ENCODE measurements at places on chromosomes 2 and 18.

DNA sequence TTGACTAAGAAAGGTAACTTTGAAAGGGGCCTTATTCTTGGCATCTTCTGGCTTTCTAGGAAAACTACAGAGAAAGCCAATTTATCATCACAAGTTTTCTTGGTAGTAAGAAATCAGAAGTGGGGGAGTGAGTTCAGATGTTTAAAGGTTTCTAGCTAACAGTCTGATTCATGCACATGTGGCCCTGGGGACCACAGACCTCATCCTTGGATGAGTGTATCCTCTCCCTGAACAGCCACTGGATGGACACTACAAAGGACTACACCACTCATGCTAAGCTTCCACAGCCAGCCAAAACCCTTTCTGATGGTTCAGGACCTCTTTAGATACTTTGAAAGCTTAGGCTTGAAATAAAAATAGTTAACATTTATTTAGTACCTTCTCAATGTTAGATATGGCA is 218.3 kb upstream of the STK17B start:
- no peak for DNase-seq

GRCh38 chr2:137007938-137008337 is 242.6 kb downstream of the THSD7B start:
- DNase-seq: no peak

GRCh38 chr18:36513556-36513955 is 216.0 kb downstream of the FHOD3 start:
- no peak for DNase-seq

DNA sequence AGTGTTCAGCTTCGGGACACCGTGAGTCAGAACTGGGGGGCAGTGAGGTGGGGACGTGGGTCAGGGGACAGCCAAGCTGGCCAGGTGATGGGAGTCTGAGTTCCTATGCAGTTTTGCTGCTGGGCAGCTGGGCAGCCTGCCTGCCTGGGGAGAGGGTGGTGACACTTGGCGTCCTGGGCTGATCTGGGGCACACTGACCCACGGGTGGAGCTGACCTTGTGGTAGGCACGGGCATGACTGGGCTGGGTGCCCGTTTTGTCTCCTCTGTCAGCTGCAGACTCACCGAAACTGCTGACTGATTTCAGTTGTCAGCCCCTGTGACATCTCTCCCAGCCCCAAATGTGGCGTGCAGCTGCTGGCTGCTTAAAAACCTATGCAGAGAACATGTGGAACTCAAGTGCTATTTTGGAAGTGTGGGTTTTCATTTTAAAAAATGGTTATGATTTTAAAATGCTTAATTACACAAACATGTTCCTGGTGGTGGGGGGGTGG is 32.6 kb upstream of the E2F6 start:
- no peak for DNase-seq

- no peak for DNase-seq
Measured at GRCh38 chr2:66001538-66001937, 433.4 kb upstream of the MEIS1 start.

- DNase-seq: no peak
Measured at GRCh38 chr2:127614246-127614645, 31.7 kb upstream of the GPR17 start.

DNA sequence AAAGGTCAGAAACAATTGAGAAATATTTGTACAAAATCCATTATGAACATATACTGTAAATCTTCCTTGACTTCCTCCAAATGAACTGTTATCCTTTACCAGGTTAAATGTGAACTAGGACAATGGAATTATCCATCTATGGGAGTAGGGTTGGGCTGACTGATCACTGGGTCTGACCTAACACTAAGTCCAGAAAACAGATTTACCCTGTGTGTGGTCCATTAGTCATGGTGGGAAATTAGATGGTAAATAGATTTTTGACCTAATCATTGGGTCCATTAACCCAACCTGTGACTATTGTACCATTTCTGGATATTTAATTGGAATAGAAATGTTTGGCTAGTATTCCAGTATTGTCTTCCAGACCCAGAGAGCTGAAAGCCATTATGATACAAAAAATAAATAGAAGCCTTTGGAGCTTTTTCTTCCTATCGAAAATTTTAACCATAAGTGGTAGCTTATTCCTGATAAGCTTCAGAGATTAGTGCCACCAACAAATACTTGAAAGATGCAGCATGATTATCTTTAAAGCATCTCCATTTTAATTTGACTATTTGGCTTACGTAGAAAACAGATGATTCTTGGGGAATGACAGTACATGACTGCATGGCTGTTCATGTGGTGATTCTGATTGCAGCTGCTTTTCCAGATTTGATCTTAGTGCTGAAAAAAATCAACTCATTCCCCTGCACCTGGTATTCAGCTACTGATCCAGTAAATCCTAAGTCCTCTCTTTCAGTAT is 703.2 kb upstream of the FSHR start:
- DNase-seq: no peak

DNA sequence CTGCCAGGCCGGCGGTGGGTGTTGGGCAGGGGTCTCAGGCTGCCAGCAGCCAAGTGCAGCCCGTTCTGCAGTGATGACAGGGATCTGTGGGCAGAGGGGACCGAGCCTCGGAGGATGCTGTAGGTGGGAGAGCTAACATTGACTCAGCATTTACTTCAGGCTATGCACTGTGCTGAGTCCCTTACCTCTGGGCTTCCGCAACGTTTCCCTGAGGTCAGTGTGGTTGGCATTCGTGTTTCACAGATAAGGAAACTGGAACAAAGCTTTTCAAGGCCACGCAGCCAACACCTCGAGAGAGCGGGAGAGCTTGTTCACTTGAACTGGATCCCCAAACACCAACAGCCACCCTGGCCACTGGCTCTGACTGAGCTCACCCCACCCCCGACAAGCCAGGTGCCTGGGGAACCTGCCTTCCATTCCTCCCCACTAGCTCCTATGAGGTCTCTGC is 839 bp upstream of the GPR148 start:
- DNase-seq: no peak

DNA sequence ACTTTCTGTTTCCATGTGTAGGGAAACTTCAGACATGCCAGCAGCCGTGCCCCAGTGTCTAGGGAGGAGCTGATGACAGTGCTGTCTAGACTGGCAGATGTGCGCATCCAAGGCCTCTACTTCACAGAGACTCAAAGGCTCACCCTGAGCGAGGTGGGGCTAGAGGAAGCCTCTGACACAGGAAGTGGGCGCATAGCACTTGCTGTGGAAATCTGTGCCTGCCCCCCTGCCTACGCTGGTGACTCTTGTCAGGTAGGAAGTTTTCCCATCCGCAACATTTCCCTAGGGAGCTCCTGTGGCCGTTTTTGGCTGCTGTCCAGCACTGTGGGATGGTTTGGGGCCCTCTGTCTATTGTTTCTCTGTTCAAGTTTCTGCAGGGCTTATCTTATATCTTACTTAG is 143.1 kb upstream of the TTC39C start:
- no peak for DNase-seq

DNA sequence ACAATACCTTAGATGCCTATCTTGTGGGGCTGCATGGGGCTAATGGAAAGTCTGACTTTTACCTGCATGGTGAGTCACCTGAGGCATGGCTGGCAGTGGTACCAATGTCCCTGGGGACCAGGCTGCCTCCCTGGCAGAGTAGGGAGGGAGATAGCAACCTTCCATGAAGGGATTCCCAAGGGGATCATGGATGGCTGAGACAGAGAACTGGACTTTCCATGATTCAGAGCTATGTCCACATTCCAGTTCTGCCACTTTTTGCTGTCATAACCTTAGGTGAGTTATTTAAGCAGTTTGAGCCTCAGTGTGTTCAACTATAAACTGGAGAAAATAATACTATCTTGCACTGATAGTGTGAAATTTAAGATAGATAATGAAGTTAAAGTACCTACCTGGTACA is 178.6 kb downstream of the SETBP1 start:
- DNase-seq: no peak

DNA sequence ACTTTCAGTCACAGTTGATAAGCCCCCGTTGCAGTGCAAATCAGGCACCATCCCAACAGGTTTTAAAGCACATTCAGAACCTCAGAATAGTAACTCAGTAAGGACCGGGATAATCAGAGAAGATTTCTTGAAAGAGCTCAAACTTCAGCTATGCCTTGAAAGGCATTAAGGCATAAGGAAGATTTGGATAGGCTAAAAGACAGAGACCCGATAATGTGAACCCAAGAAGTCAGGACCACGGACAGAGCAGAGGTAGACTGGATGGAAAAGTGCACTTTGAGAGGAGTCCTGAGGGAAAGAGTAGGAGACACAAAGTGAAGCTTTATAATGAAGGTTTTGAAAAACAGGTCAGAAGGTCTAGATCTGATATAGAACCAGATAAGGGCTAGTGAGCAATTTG is 36.9 kb upstream of the KLF7 start:
- DNase-seq: peak; percentile 73

DNA sequence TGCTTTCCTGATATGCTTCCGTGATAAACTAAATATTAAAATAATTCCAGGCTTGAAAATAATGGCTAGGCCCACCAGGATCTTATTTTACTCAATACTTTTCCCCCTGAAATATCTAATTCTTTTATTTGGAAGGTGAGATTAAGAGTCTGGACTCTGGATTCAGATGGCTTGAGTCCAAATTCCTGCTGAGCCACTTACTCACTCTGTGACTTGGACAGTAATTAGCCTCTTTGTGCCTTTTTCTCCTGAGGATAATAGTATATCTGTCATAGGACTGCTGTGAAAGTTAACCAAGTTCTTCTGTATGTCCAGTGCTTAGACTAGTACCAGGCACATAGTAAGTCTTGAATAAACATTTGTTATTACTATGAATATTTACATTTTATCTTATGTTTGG is 127.3 kb upstream of the ERBB4 start:
- no peak for DNase-seq

- no peak for DNase-seq
Measured at GRCh38 chr2:234548695-234549420, 52.0 kb upstream of the ARL4C start.

DNA sequence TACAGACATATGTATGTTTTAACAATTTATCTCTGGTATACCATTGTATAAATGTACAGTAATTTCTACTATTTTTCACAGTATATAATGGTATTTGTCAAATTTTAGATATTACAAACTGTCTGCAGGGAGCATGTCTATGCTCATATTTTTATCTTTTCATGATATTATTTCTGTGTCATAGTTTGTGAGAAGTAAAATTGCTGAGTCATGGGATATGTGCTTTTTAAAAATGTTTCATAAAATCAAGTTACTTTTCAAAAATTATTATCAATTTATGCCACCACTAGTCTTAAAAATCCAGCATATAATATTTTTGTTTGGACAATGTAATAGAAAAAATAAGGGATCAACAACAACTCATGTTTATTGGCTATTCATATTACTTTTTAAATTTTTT is 9.1 kb upstream of the ZNF804A start:
- no peak for DNase-seq

DNA sequence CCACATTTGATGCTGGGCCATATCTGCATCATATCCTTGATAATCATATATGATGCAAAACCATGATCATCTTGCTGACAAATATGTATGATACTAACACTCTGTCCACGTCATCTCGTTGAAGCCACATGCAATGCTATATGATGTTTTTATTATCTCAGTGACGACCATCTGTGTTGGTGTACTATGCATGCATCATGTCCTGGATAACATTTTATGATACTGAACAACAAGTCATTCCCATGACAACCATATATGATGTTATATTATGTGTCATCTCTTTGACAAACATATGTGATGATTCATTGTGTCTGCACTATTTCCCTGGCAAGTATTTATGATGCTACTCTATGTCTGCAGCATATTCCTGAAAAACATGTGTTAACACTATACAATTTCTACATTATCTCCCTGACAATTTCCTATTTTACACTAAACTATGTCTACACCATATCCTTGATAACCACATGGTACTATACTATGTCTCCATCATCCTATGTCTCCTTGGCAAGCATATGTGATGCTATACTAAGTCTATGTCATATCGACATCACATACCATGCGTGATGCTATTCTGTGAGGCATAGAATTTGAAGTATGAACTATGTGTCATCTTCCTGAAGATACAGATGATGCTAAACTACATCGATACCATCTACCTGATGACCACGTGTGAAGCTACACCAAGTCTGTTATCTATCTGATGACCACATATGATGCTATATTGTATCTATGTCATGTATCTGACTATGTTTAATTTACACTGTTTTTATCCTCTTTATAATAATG is 37.0 kb downstream of the DAW1 start:
- no peak for DNase-seq

DNA sequence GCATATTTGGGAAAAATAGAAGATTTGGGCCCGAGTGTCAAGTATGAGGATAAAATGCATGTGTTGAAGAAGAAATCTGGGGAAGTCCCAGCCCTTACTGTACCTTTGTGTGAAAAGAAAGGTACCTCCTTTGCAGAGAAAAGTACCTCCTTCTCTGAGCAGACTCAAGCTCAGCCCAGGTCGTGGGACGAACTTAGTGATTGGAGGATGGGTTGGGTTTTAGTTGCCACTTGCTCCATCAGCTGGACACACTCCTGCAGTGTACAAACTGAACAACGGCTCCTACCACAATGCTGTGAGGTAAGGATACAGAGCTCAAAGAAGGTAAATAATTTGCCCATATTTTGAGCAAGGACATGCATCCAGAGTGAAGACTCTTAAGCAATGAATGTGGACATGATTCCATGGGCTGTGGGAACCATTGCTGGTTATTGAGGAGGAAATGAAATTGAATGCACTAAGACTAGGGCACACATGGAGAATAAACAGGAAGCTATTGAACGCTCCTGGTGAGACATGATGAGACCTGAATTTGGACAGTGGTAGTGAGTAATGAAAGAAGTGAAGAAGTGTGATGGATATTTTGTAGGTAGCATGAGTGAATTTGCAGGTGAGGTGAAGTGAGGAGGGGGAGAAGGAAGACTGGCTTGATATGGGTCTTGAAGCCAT is 49.8 kb upstream of the IL1RL1 start:
- no peak for DNase-seq

DNA sequence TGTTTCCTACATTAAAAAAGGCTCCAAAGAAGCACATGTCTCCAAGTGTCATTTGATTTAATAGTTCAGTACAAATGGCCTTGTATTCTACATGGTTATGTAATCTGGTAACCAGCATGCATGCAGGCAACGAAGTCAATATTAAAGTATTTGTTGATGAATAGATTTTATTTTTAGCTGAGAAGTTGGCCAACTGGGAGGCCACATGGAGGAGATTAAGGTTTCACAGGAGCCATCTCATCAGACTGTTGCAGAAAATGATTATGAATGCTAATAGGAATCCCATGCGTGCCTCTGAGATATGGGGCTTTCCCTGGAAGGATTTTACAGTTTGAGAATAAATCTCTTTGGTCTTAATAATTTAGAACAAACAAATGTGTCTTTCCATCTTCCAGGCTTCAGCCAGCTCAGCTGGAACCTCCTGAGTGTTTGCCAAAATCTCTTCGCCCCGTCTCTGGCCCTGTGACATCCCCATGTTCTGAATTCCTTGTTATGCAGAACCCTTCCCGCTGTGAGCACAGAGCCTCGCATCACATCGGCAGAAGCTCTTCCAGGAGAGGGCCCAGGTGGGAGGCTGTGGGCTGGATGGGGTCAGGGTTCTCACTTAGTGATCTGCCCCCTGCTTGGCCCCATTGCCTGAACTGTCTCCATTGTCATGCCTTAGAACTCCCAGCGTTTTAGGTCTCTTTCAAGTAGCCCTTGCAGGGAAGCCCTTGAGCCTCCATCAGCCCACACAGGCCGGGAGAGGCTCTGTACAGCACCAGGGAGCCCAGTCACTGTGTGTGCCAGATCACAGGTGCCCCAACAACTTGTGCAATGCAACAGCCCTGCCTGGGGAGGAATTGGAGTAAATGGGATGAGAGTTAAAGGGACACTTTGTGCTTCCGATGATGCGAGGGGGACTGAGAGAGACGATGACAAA is 190.5 kb upstream of the TWIST2 start:
- no peak for DNase-seq

- DNase-seq: no peak
Measured at GRCh38 chr2:188475945-188476344, 184.3 kb downstream of the GULP1 start.

GRCh38 chr2:38290332-38290731 is 86.7 kb downstream of the ATL2 start:
- DNase-seq: no peak

All from neuronal stem cell (in vitro differentiated cells).